ENCODE measurements at places on chromosomes 1 and 21. TPM values are rescaled to one million over a fixed set of nuclear protein-coding genes. Genes with fewer than 3 reads are reported as not detected.

Gene MSH4
- 0.49 TPM for total RNA-seq

Gene HOOK1
- total RNA-seq = 25.2 TPM

Gene LCA5L
- total RNA-seq = 0.44 TPM

Gene CFHR5
- total RNA-seq = not detected

Gene OR14A16
- total RNA-seq = not detected

Gene NOS1AP
- 5.5 TPM for total RNA-seq

Gene AIM2
- not detected for total RNA-seq

Gene C1orf210
- total RNA-seq = 9.6 TPM

Gene FAM72A
- total RNA-seq = 12.3 TPM

Gene REN
- total RNA-seq = not detected

Gene RASAL2
- total RNA-seq = 37.2 TPM

Gene GBP7
- total RNA-seq = not detected

Gene CD5L
- not detected for total RNA-seq

Gene UTS2
- 10.8 TPM for total RNA-seq

Gene TNFRSF4
- total RNA-seq = not detected

Gene AMY1B
- total RNA-seq = not detected

Gene RASSF5
- 1.3 TPM for total RNA-seq

Gene ORC1
- 14.0 TPM for total RNA-seq

Gene GBP1
- total RNA-seq = 0.51 TPM

Gene COL24A1
- total RNA-seq = not detected

Gene TESK2
- total RNA-seq = 11.9 TPM

Gene RCC1
- total RNA-seq = 54.0 TPM

Gene AZIN2
- total RNA-seq = 2.3 TPM

Gene SELENBP1
- 18.5 TPM for total RNA-seq

Gene ELAPOR1
- total RNA-seq = 0.75 TPM

Gene SEC16B
- 0.67 TPM for total RNA-seq

Data from Caco-2 (cell line).